ENCODE measurements at places on chromosomes 7 and 10.

DNA sequence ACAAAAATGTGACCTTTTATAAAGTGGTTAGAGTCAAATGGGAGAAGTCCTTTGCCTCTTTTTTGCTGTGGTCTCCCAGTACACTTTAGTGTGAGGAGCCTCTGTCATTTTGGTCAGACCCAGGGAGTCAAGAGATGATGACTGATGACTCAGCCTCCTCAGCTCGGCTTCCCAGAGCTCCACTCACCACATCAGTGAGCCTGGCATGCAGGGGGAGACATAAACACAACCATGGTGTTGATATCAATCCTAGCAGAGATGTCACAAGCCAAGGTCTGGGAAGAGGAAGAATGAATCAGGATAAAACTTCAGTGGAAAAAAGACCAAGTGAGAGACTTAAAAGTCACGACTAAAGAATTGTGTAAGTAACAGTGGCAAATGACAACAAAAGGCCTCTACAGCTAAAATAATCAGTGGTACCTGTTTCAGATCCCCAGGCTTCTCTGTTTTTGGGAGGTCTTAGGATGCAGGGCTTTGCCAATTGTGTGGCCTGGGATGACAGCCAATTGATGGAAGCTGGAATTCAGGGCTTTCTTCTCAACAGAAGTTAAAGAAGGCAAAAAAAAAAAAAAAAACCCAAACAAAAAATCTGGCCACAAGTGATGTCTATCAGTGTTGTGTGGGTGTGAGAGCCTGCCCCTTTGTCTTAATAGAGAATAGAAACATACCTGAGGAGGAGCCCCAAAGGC is 50.2 kb downstream of the TFAM start:
- DNase-seq: peak; percentile 100

- DNase-seq: no peak
Observed at GRCh38 chr10:104333728-104334373, 4.4 kb downstream of the ITPRIP start.

- DNase-seq: no peak
Observed at GRCh38 chr10:83166344-83166743, 973.0 kb upstream of the GHITM start.

- DNase-seq: no peak
Observed at GRCh38 chr10:6578795-6579182, 1.3 kb downstream of the PRKCQ start.

- DNase-seq: peak; percentile 7
Observed at GRCh38 chr10:11381023-11381422, 230.4 kb downstream of the USP6NL start.

DNA sequence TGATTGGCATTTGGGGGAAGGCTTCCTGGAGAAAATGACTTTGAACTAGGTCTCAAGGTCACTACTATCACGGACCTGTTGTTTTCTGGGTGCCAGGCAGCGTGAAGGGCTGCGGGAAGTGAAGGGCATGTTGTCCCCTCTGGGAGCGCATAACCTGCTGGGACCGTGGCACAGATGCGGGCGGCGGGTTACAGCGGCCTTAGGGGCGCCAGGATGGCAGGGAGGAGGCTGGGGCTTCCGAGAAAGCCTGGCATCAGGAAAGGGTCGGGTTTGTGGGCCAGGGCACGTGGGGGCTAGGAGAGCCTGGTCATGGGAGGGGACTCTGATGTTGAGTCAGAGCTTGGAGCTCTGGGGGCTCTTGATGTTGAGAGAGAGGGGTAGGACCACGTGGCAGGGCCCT is 6.1 kb downstream of the SLC4A2 start:
- DNase-seq: no peak

DNA sequence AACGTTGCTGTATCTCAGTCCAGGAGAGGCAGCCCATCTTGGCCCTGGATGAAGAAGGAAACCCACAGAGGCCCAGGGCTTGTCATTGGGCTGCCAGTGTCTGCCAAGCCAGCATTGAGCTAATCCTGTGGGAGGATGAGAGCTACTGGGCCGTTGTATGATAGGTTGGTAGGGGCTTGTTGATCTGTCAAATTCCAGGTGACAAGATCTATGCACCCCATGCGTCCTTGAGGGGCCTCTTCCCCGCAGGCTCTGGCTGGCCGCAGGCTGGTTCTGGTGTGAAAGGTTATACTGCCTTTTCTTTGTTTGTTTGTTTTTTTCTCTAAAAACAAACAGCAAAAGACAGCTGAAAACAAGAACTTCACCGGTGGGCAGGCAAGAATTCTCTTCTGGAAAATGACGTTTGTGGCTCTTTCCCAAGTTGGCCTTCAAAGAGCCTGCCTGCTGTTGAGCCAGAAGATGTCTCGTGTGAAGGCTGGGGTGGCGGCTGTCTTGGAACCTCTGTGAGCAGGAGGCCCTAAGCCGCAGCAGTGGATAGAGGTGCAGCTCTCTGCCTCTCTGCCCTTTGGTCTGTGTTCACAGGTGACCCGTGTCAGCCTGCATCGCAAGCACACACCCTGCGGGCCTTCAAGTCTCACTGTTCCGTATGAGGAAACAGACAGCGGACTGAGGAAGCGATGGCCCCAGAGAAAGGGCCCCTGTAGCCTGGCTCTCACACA is 23.3 kb downstream of the CYP17A1 start:
- peak; percentile 24 for DNase-seq

DNA sequence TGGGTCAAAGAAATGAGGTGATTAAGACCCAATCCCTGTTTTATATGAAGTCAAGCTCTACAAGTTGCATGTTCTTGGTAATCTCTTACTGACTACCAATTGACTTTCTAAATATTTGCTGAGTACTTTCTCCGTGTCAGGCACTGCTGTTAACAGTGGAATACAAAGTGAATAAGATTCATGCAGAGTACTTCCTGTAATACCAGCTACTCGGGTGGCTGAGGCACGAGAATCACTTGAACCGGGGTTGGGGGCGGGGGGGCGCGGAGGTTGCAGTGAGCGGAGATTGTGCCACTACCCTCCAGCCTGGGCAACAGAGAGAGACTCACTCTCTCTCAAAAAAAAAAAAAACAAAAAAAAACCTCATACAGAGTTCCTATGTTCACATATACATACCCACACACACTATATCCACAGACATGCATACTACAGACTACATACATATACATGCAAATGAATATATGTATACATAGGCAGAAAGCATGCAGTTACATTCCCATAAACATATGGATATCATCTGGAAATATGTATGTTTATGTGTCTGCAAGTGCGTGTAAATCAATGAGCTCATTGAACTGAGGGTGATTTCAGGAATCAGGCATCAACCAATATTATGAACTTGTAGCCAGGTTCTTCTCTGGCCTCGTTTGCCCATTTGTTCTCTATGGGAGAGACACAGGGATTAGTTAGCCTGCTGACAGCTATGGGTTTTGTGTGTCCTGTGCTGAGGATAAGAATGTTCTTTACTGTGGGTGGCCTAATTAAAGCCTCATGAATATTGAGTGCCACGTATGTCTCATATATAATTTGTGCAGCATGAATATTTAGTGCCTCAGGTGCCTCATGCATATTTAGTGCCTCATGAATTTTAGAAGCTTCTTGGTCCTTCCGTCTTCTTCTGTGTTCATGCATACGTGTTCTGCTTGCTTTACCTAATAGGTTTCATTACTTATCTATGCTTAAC is 73.9 kb downstream of the BICC1 start:
- no peak for DNase-seq

GRCh38 chr7:1293950-1294411 is 61.3 kb downstream of the UNCX start:
- no peak for DNase-seq

- DNase-seq: no peak
Observed at GRCh38 chr10:66714741-66715140, 211.1 kb upstream of the LRRTM3 start.

- DNase-seq: no peak
Observed at GRCh38 chr10:124204726-124205125, 111.3 kb upstream of the CHST15 start.

DNA sequence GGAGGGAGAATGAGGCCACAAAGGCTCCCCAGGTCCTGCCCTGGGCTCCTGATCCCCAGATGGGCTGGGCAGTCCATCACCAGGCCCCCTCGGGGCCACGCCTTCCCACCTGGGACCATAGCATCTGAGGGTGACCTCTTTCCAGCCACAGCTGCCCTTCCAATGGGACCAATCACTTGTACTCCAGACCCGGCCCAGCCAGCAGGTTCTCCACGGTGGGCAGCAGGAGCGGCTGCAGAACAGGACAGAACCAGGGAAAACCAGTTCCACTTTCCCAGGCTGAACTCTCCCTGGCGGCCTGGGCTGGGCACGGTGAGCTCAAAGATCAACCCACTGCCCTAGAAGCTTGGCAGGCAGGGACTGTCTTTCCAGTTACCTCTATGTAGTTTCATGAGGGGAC is 257.6 kb downstream of the MAD1L1 start:
- no peak for DNase-seq

DNA sequence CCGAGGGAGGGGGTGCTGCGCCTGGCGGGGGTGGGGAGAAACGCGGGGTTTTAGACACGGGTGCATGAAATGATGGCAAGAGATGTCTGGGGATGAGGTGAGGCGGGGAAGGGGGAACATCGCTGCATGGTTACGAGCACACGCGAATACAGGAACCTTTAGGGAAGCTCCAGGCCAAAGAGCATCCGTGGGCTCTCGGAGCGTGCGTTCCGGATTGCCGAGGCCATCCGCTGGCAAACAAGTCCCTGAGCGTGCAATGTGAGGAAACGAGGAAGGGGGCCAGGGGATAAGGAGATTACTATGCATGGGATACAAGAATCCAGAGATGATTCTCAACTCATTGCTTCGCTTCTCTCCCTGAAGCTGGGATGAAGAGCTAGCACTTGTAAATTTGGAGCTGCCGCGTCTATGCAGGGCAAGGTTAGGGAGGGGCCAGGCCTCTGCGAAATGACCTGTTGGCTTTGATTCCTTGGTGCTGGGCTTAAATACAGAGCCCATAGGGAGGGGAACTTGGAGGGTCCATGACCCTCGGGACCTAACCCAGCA is 520 bp upstream of the WNT2 start:
- peak; percentile 9 for DNase-seq

- no peak for DNase-seq
Observed at GRCh38 chr10:614139-614711, 75.2 kb downstream of the DIP2C start.

- DNase-seq: no peak
Observed at GRCh38 chr7:155973451-155973997, 161.3 kb upstream of the SHH start.

- DNase-seq: peak; percentile 36
Observed at GRCh38 chr7:32378988-32379387, 111.2 kb downstream of the LSM5 start.

DNA sequence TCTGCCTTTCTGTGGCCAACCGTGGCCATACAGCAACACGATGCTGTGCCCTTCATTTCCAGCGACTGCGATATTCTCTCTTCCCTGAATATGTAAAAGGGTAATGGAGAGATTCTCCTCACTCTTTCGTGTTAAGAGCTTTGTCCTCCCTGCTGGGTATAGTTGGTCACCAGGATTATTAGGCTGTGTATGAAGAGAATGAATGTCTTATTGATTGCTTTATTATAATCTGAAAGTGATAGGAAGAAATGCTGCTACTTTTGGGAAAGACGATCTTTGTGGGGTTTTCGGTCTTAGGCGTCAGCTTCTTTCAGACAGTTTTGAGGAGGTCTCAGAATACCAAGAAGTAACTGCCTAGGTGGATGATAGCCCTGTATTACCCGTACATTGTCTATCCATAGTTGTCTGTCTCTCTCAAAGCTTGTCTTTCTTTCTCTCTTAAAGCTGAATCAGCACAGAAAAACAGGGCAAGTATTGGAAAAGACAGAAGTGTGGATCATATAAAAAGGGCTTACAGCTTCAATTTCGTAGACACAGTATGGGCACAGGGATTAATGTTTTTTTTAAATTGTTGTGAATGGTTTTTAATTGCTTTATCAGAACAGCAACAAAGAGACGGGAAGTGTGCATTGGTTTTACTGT is 1.2 kb downstream of the AHCYL2 start:
- no peak for DNase-seq

GRCh38 chr10:13705526-13706174 is 118.9 kb downstream of the PRPF18 start:
- no peak for DNase-seq

GRCh38 chr10:124678557-124679240 is 65.5 kb downstream of the FAM53B start:
- no peak for DNase-seq

- no peak for DNase-seq
Observed at GRCh38 chr10:74738052-74738451, 88.3 kb upstream of the KAT6B start.
